SK-N-SH treated with all-trans-retinoic acid at 6 μM for 48 hours (cell line): ENCODE measurements at places on chromosomes 6 and 20.

DNA sequence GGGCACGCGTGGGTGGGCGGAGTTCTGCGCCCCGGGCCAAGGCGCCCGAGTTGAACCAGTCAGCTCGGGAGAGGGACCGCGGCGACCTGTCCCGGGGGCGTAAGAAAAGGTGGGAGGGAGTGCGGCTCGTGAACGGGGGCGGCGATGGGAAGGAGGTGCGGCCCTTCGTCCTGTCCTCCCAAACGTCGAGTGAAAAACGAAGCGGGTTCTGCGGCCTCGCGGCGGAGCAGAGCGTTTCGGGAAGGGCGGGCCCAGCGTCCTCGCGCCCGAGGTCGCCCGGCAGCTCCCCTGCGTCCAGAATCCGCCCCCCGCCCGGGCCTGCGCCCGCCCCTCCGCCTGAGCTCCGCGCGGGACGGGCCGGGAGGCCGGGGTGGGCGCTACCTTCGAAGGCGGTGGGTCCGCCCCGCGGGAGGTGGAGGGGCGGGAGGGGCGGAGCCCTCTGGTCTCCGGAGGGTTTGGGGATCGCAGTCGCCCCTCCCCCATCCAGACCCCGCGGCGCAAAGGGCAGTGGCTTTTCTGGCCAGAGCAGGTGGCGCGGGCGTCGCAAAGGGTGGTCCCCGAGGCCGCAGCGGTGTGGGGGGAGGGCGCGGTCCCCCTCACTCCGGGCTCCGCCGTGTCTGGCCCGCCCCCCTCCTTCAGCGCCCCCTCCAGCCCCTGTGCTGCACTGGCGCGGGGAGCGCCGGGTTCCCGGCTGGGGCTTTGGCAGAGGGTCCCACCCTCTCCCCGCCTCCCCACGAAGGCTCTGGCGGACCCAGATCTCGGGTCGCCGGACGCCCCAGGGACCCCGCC lies 838 bp downstream of the STMN3 start:
- ATAC-seq: peak; percentile 20

- ATAC-seq: no peak
Measured at GRCh38 chr20:9999645-10000044, 35.1 kb upstream of the ANKEF1 start.

GRCh38 chr6:148440877-148441453 lies 98.3 kb downstream of the SASH1 start:
- peak; percentile 90 for ATAC-seq

- ATAC-seq: no peak
Measured at GRCh38 chr6:111477481-111477938, 5.5 kb downstream of the REV3L start.

- ATAC-seq: no peak
Measured at GRCh38 chr6:145155411-145155810, 579.9 kb downstream of the EPM2A start.

DNA sequence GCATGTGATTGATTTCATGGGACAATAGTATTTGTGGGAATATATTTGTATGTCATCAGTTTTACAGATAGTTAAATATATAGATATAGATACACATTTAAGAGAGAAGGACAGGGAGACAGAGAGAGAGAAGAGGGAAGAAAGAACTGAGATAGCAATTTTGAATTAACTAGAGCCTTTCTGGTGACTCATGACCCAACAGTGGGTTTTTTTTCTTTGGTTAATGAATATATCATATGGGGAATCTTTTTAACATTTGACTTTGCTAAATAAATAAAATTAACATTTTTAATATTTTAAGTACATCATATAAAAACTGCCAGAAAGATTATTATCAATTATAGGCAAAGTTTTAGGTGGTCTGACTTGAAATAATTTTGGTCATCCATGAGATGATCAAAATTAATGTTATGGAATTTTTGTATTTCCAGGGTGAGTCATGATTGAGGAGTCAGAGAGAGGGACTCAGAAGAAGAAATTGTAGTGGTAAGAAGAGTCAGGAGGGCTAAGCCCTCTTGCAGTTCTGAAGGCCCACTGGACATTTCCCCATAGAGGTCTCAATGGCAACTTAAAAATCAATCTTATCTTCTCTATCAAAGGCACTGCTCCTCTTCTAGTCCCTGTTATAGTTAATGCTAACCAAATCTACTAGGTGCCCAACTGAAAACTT lies 508.1 kb upstream of the MAP3K7 start:
- no peak for ATAC-seq

DNA sequence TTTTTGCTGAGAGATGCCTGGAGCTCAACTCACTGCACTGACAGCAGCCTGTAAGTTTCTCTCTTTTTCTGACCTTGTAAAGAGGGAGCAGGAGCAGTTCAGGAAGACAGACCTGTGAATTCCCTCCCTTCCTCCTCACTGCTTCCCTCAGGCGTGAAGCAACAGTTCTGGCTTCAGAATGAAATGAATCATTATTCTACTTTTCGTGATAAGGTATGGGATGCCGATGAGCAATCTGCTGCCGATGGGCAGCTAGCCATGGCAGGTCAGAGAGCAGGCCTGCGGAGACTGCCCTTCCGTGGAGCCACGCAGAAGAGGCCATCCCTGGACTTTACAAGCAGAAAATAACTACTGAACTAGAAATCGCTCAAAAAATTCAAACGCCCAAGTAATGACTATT lies 426.5 kb upstream of the RNF217 start:
- no peak for ATAC-seq

DNA sequence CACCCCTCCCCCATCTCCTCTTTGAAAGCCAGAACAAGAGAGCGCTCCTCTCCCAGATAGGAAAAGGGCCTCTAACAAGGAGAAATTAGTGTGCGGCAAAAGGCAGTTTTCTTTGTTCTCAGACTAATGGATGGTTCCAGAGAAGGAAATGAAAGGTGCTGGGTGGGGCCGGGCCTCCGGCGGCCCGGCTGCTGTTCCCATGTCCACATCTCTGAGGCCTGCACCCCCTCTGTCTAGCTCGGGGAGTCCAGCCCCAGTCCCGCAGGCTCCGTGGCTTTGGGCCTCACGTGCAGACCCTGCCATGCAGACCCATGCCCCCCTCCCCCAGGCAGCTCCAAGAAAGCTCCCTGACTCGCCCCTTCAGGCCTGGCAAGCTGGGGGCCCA lies 35.8 kb upstream of the MRGBP start:
- ATAC-seq: no peak

GRCh38 chr6:24855395-24856245 lies 56.9 kb upstream of the ARMH2 start:
- peak; percentile 94 for ATAC-seq

GRCh38 chr20:7629880-7630279 lies 310.4 kb downstream of the HAO1 start:
- no peak for ATAC-seq

- ATAC-seq: no peak
Measured at GRCh38 chr20:18795366-18795765, 18.2 kb upstream of the SCP2D1 start.

DNA sequence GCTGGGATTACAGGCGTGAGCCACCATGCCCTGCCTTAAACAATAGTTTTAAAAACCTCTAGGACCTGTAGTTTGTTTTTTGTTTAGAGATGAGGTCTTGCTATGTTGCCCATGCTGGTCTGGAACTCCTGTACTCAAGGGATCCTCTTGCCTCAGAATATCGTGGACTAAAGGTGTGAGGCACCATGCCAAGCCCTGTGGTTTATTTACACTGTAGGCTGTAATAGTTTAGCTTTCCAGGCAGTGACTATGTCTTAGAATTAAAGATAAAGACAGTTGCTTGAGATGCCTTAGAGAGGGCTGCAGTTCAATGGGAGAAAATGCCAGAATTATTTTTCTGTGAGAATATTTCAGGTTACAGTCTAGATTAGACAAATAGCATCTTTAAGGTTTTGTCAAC lies 72.9 kb downstream of the SGK1 start:
- ATAC-seq: no peak; the same call in 2 of the 3 replicates

DNA sequence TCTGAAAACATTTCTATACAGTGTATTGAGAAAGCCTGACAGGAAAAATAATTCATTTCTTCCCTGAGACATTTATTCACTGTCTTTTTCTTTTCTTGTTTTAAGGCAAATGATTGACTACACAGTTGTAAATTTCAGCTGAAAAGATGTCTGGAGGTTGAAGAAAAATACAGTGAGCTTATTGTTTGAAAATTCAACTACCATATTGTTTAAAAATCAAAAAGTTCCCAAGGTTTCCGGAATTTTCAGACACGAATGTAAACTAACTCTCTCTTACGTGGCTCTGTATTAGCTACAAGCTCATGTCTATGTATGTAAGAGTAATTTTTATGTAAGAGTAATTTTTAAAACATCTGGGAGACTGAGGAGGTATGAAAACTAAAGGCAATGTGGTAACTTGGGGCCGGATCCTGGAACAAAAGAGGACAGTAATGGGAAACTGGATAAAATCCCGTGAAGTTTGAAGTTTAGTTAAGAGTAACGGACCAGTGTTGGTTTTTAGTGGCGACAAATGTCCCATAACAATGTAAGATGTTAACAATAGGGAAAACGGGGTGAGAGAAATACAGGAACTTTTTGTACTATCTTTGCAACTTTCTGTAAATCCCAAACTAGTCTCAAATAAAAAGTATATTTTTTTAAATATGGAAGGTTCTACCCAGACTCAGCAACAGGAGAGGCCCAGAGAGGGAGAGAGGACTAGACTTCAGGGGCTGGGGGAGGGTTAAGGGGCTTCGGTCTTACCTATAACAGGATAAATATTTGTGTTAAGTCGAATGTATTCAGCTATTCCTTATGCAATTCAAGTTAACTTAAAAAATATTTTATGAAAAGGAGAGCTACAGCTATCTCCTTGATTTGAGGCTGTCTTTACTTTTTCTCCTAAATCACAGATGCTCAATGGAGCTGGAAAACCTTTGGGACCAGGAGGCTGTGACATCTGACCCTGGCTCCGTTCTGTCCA lies 1.3 kb downstream of the PTGIS start:
- ATAC-seq: no peak

DNA sequence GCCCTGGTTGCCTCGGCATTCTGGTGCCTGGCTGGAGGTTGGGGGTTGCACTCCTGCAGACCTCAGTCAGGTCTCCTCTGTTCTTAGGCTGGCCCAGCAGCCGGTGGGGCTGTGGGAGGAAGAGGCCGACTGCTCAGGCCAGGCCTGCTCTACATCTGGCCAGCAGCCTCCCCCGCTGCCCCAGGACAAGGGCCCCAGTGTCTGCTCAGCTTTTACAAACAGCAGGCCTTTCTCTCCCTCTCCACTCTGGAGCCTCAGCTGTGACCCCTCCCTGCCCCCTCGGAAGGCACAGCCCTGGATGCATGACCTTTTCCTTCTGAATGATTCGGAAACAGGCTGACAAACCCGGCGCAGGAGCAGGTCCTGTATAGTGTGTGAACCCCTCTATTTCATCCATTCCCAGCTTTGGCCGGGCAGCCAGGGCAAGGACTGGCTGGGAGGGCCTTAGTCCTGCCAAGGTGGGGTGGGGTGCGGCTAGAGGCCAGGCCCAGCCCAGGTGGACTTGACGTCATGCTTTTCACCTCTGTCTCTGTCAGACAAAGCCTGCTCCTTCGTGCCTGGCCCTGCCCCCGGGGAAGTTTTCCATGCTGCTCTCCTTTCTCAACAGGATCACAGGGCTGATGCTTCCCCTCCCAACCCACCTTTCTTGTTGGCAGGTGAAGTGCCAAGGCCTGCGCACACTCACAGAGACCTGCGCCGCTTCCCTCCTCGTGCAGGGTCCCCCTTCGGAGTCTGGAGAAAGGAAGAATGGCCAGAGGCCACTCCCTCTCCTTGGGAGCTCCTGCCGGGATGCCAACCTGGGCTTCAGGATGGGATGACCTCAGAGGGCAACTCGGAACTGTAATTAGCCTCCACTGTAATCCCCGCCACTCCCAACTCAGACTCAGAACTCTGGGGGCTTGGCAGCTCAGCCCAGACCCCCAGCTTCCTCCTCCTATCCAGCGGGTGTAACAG lies 10.1 kb upstream of the ITPR3 start:
- peak; percentile 32; the same call in 1 of the 3 replicates for ATAC-seq
